CD8-positive, alpha-beta memory T cell (primary cell): ENCODE measurements at places on chromosomes 6 and 20. TPM values are rescaled to one million over a fixed set of nuclear protein-coding genes. Genes with fewer than 3 reads are reported as not detected.

DNA sequence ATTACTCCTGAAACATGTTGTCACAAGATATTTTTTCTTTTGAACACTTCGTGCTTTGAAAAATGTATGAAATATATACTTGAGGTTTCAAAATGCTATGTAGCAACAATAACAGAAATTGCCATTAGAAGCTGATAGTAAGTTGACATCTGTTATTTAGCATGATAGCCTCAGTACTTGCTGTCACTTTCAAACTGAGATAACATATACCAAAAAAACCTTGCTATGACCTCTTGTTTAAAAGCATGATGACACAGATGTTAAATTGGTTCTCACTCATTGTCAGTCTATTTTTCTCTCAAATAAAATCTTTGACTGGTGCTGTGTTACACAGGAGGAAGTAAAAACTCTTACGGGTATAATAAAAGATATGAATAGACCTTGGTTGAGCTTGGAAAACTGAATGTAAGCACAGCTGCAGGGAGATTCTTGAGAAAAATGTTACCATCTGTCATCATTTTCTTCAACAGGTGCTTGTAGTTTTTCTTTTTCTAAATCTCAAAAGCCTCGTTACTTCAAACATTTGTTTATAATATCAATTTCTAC lies 18.6 kb downstream of the MOXD1 start:
- no peak overlapping the region for H3K4me3 ChIP-seq
- H3K4me1 ChIP-seq: no peaks in the 10 kb centered on the region
- H3K27ac ChIP-seq: no peak overlapping the region
- no peaks in the 10 kb centered on the region for H3K36me3 ChIP-seq

- H3K27ac ChIP-seq: no peak overlapping the region
- no peaks in the 10 kb centered on the region for H3K27me3 ChIP-seq
- no peak for DNase-seq
Observed at GRCh38 chr6:134729561-134729960, 220.3 kb downstream of the ALDH8A1 start.

Gene PSORS1C2
- total RNA-seq: not detected

GRCh38 chr6:37695273-37695672 lies 2.4 kb downstream of the MDGA1 start:
- H3K27me3 ChIP-seq: peaks cover 47% of the 10 kb centered on the region
- H3K4me3 ChIP-seq: no peak overlapping the region
- H3K4me1 ChIP-seq: peaks cover 20% of the 10 kb centered on the region
- DNase-seq: no peak
- H3K27ac ChIP-seq: no peak overlapping the region
- no peaks in the 10 kb centered on the region for H3K36me3 ChIP-seq

Gene SGK2
- total RNA-seq: 0.24 TPM

DNA sequence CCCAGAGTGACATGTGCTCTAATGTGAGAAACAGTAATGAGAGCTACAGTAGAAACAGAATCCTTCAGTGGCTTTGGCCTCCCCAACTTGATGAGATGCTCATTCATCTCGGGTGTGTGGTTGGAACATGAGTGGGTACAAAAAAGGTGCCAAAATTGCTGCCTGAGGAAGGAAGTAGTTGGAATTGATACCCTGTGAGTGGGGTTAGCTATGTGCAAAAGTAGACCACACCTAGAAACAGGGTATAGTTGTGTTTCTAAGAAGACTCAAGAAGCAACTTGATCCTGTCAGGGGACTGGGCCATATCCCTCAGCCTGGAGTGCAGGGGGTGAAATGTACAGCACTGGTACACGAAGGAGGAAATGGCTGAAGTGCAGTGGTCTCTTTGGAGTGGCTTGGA lies 206.4 kb upstream of the SUPT3H start:
- H3K27me3 ChIP-seq: no peaks in the 10 kb centered on the region
- H3K4me3 ChIP-seq: no peak overlapping the region
- H3K4me1 ChIP-seq: peaks cover 53% of the 10 kb centered on the region
- no peak overlapping the region for H3K27ac ChIP-seq
- DNase-seq: no peak
- H3K36me3 ChIP-seq: no peaks in the 10 kb centered on the region

DNA sequence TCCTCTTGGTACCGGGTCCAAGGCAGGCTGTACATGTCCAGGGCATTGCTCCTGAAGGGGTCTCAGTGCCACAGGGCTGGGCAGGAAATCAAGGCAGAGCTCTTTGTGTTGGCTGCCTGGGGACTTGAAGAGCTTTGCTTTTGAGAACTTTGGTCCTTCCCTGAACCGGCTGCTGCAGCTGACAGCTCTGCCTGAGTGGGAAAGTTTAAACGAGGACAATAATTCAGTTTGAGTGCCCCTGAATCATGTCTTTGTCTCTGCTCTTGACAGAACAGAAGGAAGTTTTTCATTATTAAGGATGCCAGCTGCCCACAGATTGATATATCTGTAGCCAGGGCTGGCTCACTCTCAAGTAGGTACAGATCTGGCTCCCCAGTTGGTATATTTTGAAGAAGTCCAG lies 56.1 kb downstream of the ANKRD6 start:
- no peaks in the 10 kb centered on the region for H3K27me3 ChIP-seq
- no peak overlapping the region for H3K4me3 ChIP-seq
- H3K4me1 ChIP-seq: no peaks in the 10 kb centered on the region
- no peak for DNase-seq
- H3K36me3 ChIP-seq: no peaks in the 10 kb centered on the region
- H3K27ac ChIP-seq: no peak overlapping the region

Gene TRIM31
- total RNA-seq: not detected

Gene GPR6
- not detected for total RNA-seq

DNA sequence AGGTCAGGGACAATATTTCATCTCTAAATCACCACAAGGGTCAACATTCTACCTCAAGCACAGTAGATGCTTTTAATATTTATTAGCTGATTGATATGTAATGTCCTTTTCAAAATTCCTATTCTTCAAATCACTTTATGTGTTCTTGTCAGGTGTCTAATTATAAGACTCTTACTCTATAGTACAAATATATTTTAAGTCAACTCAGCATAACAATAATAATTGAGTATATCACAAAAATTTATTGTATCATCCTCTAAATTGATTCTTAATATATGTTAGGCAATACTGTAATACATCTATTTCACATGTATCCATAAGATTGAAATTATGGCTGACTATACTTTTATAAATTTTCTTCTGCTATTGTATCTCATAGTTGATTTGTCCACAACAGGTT lies 423.9 kb downstream of the PKHD1 start:
- no peaks in the 10 kb centered on the region for H3K36me3 ChIP-seq
- H3K4me1 ChIP-seq: no peaks in the 10 kb centered on the region
- H3K27me3 ChIP-seq: no peaks in the 10 kb centered on the region

DNA sequence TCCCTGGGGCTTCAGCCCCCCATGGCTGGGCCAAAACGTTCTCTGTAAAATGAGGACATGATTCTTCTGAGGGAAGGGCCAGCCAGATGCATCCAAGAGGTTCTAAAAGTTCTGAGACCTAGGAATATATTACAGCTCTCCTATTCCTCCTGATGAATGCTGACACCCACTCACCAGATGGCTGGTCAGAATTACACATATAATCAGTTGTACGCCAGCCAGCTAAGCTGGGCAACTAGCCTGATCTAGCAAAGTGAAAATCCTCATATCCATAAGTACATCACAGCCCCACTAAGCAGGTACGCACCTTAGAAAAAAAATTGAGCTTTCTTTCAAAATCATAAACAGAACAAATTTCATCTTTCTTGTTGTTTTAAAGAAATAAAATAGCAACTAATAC lies 34.8 kb downstream of the C6orf118 start:
- H3K4me1 ChIP-seq: no peaks in the 10 kb centered on the region
- no peaks in the 10 kb centered on the region for H3K27me3 ChIP-seq
- no peaks in the 10 kb centered on the region for H3K36me3 ChIP-seq
- no peak overlapping the region for H3K27ac ChIP-seq
- DNase-seq: no peak

Gene MYCT1
- total RNA-seq: not detected

DNA sequence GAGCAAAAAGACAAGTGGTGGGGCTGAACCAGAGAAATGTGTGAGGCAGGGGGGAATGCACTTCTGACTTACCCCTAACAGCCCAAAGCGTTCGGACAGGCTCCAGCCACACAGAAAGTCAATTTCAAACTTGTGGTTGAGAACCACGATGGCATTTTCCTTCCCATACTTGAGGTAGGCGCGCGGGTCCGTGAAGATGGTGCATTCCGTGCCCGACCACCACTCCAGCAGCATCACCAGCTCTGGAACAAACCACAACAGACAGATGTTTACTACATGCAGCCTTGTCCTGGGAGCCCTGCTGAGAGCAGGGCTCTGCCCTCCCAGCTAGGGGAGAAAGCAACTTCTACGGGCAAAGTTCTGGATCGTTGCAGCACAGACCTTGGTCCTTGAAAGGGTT lies 107.7 kb downstream of the AGPAT4 start:
- no peaks in the 10 kb centered on the region for H3K36me3 ChIP-seq
- no peak for DNase-seq
- no peaks in the 10 kb centered on the region for H3K27me3 ChIP-seq

GRCh38 chr6:1247056-1247455 lies 64.8 kb upstream of the FOXQ1 start:
- H3K27ac ChIP-seq: no peak overlapping the region
- no peaks in the 10 kb centered on the region for H3K36me3 ChIP-seq
- H3K4me1 ChIP-seq: no peaks in the 10 kb centered on the region
- DNase-seq: no peak

Gene CLPSL2
- not detected for total RNA-seq

DNA sequence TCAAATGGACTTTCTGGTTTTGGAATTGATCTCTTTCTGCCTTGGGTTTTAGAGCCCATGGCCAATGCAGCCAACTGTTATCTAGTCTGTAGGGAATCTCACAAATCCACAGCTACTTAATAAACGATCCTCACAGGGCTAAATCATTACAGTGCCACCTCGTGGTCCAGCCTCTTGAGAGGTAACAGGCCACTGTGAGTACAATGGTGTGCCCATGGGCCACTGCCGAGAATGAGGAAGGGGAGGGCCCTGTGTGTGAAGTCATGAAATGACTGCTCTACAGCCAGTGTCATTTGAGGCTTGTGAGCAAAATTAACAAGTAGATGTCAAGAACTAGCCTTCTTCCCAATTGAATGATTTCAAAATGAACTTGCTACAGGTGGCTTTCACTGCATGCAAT lies 54.3 kb upstream of the GMPR start:
- no peak overlapping the region for H3K4me3 ChIP-seq
- no peak for DNase-seq
- no peaks in the 10 kb centered on the region for H3K36me3 ChIP-seq

- H3K27me3 ChIP-seq: no peaks in the 10 kb centered on the region
- no peak for DNase-seq
- no peaks in the 10 kb centered on the region for H3K36me3 ChIP-seq
Observed at GRCh38 chr6:170263410-170263809, 27.5 kb downstream of the DLL1 start.

- no peaks in the 10 kb centered on the region for H3K36me3 ChIP-seq
- H3K4me3 ChIP-seq: no peak overlapping the region
Observed at GRCh38 chr6:48754641-48755040, 643.6 kb upstream of the PTCHD4 start.

GRCh38 chr6:88871498-88871897 lies 91.9 kb downstream of the RNGTT start:
- no peaks in the 10 kb centered on the region for H3K4me1 ChIP-seq
- H3K27me3 ChIP-seq: no peaks in the 10 kb centered on the region
- no peak overlapping the region for H3K27ac ChIP-seq
- H3K36me3 ChIP-seq: no peaks in the 10 kb centered on the region

DNA sequence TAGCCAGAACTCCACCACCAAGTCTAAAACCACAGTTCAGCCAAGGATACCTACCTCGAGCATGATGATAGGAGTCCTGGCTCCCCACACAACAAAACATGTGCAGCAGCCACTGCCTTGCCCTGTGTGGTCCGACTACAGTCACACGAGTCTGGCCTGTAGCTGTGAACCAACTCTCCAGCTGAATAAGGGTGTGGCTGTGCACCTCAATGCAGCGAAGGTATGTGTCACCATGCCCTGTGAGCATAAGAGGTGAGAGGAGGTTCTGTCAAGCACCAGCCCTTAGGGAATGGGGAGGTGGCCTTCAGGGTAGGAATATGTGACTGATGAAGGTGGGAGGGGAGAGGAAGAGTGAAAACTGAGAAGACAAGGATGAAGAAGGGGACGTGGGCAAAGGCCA lies 16.7 kb upstream of the KHDC1L start:
- no peak overlapping the region for H3K27ac ChIP-seq
- no peaks in the 10 kb centered on the region for H3K4me1 ChIP-seq
- DNase-seq: no peak
- no peaks in the 10 kb centered on the region for H3K36me3 ChIP-seq

- DNase-seq: peak; percentile 14
- H3K4me3 ChIP-seq: no peak overlapping the region
- no peaks in the 10 kb centered on the region for H3K27me3 ChIP-seq
- H3K36me3 ChIP-seq: no peaks in the 10 kb centered on the region
Observed at GRCh38 chr6:72616406-72617015, 5.4 kb upstream of the KCNQ5 start.

- DNase-seq: no peak
- H3K27me3 ChIP-seq: no peaks in the 10 kb centered on the region
- H3K4me3 ChIP-seq: no peak overlapping the region
- H3K27ac ChIP-seq: no peak overlapping the region
- no peaks in the 10 kb centered on the region for H3K4me1 ChIP-seq
Observed at GRCh38 chr6:166599205-166599604, 12.7 kb upstream of the RAMACL start.

DNA sequence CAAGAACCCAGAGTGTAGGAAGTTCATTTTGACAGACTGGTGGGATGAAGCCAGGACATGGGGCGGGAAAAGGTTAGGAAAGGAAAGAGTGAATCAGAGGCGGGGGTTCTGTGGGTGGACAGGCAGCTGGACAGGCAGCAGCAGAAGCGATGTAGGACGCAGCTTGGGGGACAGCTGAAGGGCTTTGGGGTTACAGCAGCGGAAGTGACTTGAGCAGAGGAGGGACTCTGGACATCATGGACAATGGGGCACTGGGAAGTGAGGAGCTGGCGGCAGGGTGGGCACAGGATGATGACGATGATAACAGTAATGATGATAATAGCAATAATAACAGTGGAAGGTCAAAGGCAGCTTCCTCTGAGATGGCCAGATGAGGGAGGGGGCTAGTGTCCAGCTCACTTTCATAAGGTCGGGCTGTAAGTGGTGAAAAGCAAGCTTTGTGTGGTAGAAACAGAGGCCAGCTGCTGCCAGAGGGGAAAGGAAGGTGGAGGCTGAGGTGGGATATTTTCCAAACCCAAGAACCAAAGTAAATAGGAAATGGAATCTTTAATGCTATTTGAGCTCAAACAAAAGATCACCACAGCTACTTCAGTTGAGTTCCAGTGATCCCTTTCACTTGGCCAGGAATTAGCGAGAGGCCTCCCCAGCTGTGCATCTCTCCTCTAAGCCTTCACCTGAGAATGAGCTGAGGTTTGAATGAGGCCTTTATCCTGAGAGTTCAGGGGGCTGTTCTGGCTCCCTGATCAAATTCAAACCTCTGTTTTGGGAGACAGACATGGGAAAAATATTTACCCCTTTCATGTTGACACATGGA lies 433.5 kb downstream of the DHX35 start:
- H3K4me3 ChIP-seq: no peak overlapping the region
- no peaks in the 10 kb centered on the region for H3K36me3 ChIP-seq
- no peak for DNase-seq
- no peaks in the 10 kb centered on the region for H3K27me3 ChIP-seq
- no peak overlapping the region for H3K27ac ChIP-seq
- no peaks in the 10 kb centered on the region for H3K4me1 ChIP-seq
